Skeletal muscle tissue (tissue), 5 donors: ENCODE measurements at places on chromosomes 3 and 15. TPM values are rescaled to one million over a fixed set of nuclear protein-coding genes. Genes with fewer than 3 reads are reported as not detected.

Gene MORC1
- not detected for total RNA-seq

Gene FGD5
- 15.7 TPM for total RNA-seq

Gene FBXW12
- total RNA-seq = 0.52 TPM

Gene GPR149
- total RNA-seq = not detected

Gene FAM174B
- total RNA-seq = 8.4 TPM

Gene PLD1
- total RNA-seq = 31.3 TPM

Gene CACNA1D
- total RNA-seq = 5.7 TPM

Gene TRIM71
- total RNA-seq = 0.52 TPM

Gene ACP3
- total RNA-seq = 0.52 TPM

Gene C2CD4B
- total RNA-seq = 8.4 TPM

Gene TRIM42
- total RNA-seq = not detected

Gene TMEM45A
- total RNA-seq = 15.7 TPM

Gene FSTL1
- total RNA-seq = 377 TPM

Gene LSAMP
- total RNA-seq = 3.7 TPM

Gene ATR
- 25.6 TPM for total RNA-seq

Gene IQCH
- total RNA-seq = 3.1 TPM

Gene METTL6
- total RNA-seq = 42.3 TPM
